ENCODE measurements at places on chromosomes 13 and 19. TPM values are rescaled to one million over a fixed set of nuclear protein-coding genes. Genes with fewer than 3 reads are reported as not detected.

DNA sequence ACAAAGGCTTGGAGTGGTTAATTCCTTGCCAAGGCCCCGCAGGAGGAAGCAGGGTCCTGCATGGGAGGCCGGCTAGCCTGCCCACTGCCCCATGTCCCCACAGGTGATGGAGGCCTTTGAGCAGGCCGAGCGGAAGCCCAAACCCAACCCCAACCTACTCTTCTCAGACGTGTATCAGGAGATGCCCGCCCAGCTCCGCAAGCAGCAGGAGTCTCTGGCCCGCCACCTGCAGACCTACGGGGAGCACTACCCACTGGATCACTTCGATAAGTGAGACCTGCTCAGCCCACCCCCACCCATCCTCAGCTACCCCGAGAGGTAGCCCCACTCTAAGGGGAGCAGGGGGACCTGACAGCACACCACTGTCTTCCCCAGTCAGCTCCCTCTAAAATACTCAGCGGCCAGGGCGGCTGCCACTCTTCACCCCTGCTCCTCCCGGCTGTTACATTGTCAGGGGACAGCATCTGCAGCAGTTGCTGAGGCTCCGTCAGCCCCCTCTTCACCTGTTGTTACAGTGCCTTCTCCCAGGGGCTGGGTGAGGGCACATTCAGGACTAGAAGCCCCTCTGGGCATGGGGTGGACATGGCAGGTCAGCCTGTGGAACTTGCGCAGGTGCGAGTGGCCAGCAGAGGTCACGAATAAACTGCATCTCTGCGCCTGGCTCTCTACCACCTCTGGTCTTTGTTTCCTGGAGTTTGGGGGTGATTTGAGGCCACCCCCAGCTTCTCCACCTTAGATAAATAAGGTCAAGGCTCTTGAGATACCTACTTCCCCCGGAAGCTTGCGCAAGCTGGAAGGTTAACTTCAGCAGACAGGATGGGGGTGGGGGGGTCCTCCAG lies 2.6 kb downstream of the B3GNT8 start:
- no peak overlapping the region for H3K4me3 ChIP-seq
- DNase-seq: no peak
- H3K36me3 ChIP-seq: peaks cover 29% of the 10 kb centered on the region
- no peak overlapping the region for H3K27ac ChIP-seq
- H3K4me1 ChIP-seq: peaks cover 17% of the 10 kb centered on the region

- no peak overlapping the region for H3K27ac ChIP-seq
- no peaks in the 10 kb centered on the region for H3K4me1 ChIP-seq
- DNase-seq: no peak
- H3K27me3 ChIP-seq: peaks cover 14% of the 10 kb centered on the region
- H3K4me3 ChIP-seq: no peak overlapping the region
Observed at GRCh38 chr13:20247403-20247802, 15.3 kb upstream of the GJB6 start.

DNA sequence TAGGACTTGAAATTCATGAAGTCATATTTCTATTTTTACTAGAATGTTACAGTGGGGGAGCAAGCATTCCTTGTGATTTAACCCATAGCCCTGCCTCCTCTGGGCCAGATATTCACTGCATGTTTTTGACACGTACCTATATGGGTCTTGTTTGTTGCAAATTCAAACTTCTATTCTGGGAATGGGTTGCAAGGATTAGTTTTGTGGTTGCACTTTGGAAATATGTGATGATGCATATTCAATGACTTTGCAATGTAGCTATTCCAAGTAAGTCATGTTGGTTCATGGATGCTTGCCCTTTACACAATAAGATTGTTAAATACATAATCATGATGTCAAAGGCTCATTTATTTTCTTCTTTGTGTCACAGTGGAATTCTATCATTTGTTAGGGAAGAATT lies 440.8 kb downstream of the TDRD3 start:
- H3K36me3 ChIP-seq: no peaks in the 10 kb centered on the region
- H3K27ac ChIP-seq: no peak overlapping the region
- no peak overlapping the region for H3K4me3 ChIP-seq

GRCh38 chr13:26624572-26624971 lies 67.1 kb downstream of the WASF3 start:
- H3K36me3 ChIP-seq: peaks cover 3% of the 10 kb centered on the region
- H3K27ac ChIP-seq: no peak overlapping the region
- peaks cover 2% of the 10 kb centered on the region for H3K27me3 ChIP-seq
- DNase-seq: no peak

DNA sequence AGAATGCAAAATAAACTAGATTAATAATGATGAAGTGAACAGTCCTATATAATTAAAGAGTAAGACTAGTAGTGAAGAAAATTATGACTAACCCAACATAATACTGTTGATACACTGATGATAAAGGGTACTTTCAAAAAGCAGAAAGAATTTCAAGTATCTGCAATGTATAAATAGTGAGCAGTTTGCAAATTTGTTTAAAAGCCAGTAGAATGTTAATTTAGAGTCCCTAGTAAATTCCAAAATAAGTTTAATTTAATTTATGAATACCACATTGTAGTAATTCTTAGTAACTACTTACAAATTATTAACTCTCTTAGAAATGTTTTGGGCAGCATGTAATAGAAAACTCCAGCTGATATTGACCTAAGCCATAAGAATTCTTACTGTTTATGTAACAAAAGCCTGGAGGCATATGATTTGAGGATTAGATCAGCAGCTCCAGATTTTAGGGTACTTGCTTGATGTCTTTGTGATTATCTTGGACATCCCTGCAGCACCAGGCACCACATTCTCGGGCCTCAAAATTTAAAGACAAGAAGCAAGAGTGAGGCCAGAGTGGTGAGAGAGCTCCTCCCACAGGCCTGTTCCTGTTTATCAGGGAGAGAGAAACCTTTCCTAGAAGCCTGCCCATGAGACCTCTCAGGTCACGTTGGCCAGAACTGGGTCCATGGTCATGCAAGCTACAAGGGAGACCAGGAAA lies 67.6 kb upstream of the TDRD3 start:
- DNase-seq: no peak
- H3K4me3 ChIP-seq: no peak overlapping the region
- no peak overlapping the region for H3K27ac ChIP-seq

DNA sequence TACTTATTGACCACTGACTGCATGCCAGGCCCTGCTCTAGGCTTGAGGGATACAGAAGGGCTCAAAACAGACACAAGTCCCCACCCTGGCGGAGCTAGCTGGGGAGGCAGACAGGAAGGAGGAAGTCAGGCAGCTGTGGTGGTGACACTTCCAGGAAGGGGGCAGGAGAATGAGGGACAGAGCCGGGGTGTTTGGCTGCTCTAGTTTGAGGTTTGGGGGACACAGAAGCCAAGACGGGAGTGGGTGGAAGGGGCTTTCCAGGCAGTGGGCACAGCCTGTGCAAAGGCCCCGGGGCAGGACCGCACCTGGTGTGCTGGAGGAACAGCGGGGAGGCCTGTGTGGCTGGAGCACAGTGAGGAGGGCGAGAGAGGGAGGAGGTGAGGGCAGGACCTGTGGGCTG lies 4.0 kb downstream of the MRPL54 start:
- peak overlapping the region; percentile 9 for H3K27ac ChIP-seq
- no peak for DNase-seq
- H3K27me3 ChIP-seq: no peaks in the 10 kb centered on the region
- H3K4me3 ChIP-seq: no peak overlapping the region

GRCh38 chr13:33940256-33940655 lies 122.3 kb downstream of the RFC3 start:
- H3K4me3 ChIP-seq: no peak overlapping the region
- no peak overlapping the region for H3K27ac ChIP-seq
- no peaks in the 10 kb centered on the region for H3K27me3 ChIP-seq
- H3K36me3 ChIP-seq: no peaks in the 10 kb centered on the region
- no peak for DNase-seq

DNA sequence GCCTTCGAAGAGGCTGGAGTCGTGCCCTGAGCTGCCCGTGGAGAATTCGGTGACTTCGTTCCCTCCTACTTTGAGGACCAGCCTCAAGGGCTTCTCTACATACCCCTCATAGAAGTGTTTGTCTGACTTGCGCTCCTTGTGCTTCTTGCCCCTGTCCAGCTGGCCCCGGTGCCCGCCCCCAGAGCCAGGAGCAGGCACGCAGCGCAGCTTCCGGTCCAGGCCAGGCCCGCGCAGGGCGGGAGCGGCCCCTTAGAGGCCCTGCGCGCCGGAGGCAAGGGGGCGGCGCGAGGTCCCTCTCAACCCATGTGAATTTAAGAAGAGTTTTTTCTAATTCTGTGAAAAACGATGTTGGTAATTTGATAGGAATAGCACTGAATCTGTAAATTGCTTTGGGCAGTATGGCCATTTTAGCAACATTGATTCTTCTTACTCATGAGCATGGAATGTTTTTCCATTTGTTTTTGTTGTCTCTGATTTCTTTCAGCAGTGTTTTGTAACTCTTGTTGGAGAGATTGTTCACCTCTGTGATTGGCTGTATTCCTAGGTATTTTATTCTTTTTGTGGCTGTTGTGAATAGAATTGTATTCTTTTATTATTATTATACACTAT lies 46.9 kb upstream of the SOX21 start:
- peaks cover 17% of the 10 kb centered on the region for H3K27me3 ChIP-seq
- H3K4me3 ChIP-seq: no peak overlapping the region
- no peak for DNase-seq
- H3K4me1 ChIP-seq: no peaks in the 10 kb centered on the region

- no peaks in the 10 kb centered on the region for H3K4me1 ChIP-seq
- no peaks in the 10 kb centered on the region for H3K36me3 ChIP-seq
- no peak overlapping the region for H3K27ac ChIP-seq
- no peak for DNase-seq
- peaks cover 13% of the 10 kb centered on the region for H3K27me3 ChIP-seq
Observed at GRCh38 chr19:670609-671075, 5.5 kb upstream of the FSTL3 start.

DNA sequence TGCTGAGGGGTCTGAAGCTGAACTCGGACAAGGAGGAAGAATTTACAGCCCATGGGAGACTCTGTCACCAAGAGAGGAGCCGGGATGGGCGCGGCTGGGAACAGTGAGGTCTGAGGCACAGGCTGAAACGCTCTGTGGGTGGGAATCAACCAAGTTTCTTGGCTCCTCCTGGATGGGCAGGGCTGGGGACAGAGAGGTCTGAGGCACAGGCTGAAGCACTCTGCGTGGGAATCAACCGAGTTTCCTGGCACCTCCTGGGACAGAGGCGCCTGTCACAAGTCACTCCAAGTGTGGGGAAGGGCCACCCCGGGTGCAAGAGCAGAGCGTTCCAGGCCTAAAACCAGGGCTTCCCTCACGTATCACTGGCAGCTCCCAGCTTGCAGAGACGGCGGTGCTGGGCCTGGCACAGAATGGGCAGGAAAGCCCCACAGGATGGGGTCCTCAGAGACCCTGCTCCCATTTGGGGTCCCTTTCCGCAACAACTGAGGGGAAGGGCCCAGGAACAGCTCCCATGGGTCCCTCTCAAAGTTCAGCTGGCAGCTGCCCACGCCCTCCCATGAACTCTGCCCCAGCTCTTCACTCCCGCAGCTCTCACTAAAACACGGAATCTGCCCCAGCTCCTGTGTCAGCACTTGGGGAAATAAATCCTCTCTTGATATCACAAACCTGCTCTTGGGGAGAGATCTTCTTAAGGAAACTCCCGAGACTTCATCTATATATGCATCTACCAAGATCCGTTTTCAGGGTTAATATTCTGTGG lies 18.5 kb downstream of the AP3D1 start:
- DNase-seq: no peak
- H3K36me3 ChIP-seq: peaks cover 25% of the 10 kb centered on the region
- no peaks in the 10 kb centered on the region for H3K4me1 ChIP-seq
- no peak overlapping the region for H3K27ac ChIP-seq
- no peak overlapping the region for H3K4me3 ChIP-seq
- H3K27me3 ChIP-seq: no peaks in the 10 kb centered on the region

DNA sequence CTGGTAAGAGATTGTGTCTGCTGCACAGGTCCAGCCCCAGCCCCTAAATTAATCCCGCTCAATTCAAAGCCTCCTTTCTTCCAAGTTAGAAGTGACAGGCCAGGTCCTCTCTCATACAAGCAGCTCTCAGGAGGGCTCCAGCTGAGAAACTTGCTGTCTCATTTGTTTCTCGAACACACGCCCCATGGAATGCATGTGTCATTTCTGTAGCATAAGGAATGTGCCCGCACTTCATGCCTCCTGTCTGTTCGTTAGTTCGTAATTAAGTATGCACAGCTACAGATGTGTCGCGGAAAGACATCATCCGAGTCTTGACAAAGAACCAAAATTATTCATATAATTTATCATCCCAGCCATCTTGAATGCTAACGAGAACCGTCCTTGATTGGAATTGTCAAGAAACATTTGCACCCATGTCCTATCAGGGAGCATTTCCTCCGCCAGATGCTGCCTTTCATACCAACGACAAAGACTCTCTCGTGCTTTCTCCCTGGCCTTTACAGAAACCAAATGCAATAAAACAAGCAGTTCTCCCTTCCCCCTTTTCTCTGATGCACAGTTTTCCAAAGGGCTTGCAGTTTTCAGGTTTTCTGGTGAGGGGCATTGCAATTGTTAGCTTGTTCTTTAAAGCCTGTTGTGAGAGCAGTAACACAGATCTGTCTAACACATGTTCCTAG lies 133.5 kb downstream of the UQCRFS1 start:
- H3K4me3 ChIP-seq: no peak overlapping the region
- no peaks in the 10 kb centered on the region for H3K4me1 ChIP-seq
- H3K27ac ChIP-seq: no peak overlapping the region
- no peaks in the 10 kb centered on the region for H3K36me3 ChIP-seq

DNA sequence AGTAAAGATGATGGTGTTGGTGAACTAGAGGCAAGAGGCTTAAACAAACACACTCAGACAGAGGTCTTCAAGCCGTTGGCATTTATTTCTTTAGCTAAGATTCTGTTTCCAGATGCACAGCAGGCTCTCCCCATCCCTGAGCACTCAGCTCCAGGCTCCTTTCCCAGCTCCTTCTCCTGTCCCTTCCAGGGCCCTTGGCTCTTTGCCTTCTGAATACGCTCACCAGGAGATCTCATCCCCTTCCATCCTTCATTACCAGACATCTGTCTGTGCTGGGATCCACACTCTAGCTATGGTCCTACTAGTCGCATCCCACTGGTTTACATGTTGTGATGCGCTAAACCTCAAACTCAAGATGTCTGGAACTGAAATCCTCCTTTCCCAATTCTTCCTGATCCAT lies 25.3 kb upstream of the DOCK9 start:
- no peaks in the 10 kb centered on the region for H3K27me3 ChIP-seq
- peaks cover 54% of the 10 kb centered on the region for H3K4me1 ChIP-seq
- no peak overlapping the region for H3K4me3 ChIP-seq
- no peak for DNase-seq
- H3K27ac ChIP-seq: no peak overlapping the region

GRCh38 chr13:95620825-95621498 lies 23.5 kb downstream of the DZIP1 start:
- no peaks in the 10 kb centered on the region for H3K4me1 ChIP-seq
- DNase-seq: no peak
- no peak overlapping the region for H3K4me3 ChIP-seq

IRGC gene
- not detected for total RNA-seq

GFY gene
- not detected for total RNA-seq

CACNG6 gene
- total RNA-seq: not detected

IZUMO2 gene
- not detected for total RNA-seq

DIAPH3 gene
- 30.1 TPM for total RNA-seq

MYO16 gene
- total RNA-seq: not detected

FOSB gene
- 10.2 TPM for total RNA-seq

RYR1 gene
- total RNA-seq: 8.7 TPM
